Central memory CD4-positive, alpha-beta T cell (primary cell): ENCODE measurements at places on chromosomes 4 and X.

GRCh38 chr4:42729505-42730237 lies 72.8 kb upstream of the ATP8A1 start:
- DNase-seq, result no peak

DNA sequence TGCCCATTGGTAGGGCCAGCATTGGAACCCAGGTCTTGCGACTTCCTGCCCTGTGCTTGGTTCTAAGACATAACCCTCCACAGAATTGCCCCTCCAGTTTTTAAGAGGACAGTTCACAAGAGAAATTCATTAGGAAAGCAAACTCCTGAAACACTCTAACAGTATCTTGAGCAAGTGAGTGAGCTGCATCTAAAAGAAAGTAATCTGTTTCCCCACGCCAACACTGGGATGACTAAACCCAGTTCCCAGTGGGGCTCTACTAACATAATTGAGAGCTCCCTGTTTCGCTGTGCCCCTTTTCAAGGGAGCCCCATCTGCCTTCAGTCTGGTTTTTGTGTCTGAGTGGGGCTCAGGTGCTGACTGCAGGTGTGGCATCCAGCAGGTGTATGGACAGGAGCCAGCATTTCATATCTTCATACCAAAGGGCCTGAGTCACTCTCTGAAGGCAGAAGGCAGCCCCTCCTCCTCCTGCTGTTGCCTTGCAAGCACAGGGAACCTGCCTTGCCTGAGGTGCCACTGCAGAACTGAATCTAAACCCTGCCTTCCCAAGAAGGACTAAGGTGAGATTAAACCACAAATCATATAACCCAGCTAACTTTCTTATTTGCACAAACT lies 8.0 kb downstream of the AMOT start:
- DNase-seq, result no peak

GRCh38 chr4:70844180-70844579 lies 4.5 kb upstream of the GRSF1 start:
- DNase-seq, result no peak

DNA sequence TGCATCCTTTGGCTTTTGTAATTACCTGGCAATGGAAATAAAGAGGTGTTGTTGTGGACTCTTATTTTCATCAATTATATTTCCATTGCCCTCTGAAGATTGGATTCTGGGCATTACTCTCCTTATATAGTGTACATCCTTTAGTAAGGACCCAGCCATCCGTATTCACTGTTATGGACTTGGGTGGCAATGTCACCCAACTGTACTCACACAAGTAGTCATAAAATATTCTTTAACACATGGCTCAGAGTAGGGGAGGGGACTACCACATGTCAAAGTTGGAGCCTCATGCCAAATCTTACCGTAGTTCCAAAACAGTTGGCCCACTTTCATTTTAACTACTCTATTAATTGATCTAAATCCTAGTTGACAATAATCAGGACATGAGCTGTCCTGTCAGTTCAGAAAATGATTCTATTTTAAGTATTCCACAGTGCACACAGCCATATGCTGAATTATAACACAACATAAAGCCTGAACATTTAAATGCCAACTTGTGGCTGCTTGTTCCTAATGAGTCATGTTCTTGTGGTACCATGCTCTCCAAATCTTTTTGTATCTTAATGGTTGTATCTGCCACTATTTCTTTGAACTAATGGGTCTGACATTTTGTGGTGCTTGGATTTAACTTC lies 4.9 kb downstream of the FRAS1 start:
- no peak for DNase-seq

GRCh38 chr4:168659741-168660465 lies 163.1 kb downstream of the PALLD start:
- no peak for DNase-seq

GRCh38 chr4:108110450-108110849 lies 58.3 kb downstream of the LEF1 start:
- no peak for DNase-seq

- no peak for DNase-seq
These were observed 8.7 kb upstream of the TECRL start for GRCh38 chr4:64417974-64418373.

DNA sequence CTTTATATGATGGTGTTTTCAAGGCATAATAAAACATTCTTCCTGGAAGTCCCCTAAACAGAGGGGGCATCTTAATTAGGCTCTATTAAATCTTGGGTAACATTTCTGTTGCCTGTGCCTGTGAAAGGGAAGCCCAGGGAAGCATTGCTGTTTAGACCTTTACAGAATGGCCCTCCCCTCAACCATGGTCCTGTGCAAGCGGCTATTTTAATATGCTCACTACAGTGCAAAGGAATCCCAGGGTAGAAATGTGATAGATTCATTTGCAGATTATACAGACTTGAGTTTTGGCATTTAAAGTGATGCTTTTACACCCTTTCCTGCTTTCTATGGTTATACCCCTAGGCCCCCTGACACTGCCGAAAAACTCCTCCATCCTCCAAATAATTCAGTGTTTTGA lies 65.3 kb downstream of the CLCN5 start:
- DNase-seq, result no peak

DNA sequence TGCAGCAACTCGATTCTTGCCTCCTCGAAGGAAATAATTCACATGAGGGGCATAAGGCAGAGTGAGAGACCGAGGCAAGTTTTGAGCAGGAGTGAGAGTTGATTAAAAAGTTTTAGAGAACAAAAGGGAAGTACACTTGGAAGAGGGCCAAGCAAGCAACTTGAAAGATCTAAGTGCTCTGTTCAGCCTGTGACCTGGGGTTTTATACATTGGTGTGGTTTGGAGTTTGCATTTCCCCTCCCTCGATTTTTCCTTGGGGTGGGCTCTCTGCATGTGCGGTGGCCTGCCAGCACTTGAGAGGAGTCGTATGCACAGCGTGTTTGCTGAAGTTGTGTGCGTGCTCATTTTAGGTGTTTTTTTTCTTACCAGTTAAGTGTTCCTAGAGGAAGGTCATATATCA lies 356.4 kb downstream of the KLHL4 start:
- DNase-seq, result no peak

DNA sequence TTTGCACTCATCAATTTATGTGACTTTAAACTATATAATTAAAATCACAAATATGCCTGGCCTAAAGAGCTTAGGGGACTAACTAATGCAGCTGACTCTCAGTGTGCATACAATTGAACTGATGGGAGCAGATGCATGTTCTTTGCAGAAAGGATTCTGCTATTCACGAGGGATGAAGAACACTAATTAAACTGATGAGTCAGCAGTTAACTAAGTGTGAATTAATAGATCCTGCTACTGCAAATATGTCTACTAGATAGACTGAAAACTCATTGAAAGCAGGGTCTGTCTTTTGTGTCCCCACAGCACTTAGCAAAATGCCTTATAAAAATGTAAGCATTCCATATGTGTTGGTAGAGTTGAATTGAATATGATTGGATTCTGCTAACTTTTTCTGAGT lies 104.0 kb downstream of the SRPX start:
- DNase-seq, result no peak

GRCh38 chr4:6169239-6169638 lies 31.1 kb downstream of the JAKMIP1 start:
- no peak for DNase-seq

DNA sequence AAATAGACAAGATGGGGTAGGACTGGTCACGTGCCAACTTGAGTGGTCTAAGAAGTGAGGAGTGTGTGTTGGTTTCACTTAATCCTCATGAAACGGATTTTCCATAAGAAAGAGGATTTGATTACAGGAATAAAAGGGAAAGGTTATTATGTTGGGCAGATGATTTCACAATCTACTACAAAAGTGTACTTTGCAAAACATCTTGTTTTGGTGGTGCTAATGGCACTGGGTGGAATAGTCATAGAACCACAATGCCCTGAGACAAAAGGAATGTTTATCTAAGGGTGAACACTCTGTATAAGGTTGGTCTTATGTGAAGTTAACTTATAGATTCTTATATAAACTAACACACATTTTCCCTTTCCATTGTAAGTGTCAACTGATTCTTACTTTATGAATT lies 45.6 kb downstream of the GLUD2 start:
- no peak for DNase-seq

- no peak for DNase-seq
These were observed 17.7 kb downstream of the IL3RA start for GRCh38 chrX:1354036-1355019.

- no peak for DNase-seq
These were observed 175.8 kb downstream of the RASL11B start for GRCh38 chr4:53037892-53038291.
